Activated CD8-positive, alpha-beta memory T cell treated with anti-CD3 and anti-CD28 coated beads for 1 hour (primary cell): ENCODE measurements at places on chromosomes 13 and 19.

DNA sequence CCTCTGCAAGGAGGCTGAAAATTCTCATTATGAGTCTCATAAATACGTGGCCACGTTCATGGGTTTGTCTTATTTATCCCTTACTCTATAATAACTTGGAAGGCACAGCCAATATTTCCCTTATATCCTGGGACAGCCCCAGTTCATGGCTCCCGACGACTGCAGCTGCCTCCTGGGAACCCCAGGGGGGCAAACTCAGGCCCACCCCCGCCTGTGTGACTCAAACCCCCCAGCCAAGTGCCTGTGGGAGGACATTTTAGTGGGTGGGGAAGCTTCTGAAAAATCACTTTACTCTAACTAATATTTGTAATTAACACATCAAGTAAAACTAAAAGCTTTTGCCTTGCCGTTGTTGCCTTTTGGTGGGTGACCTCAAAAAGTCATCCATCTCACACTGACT, 14.3 kb downstream of the RASA3 start:
- DNase-seq, result no peak

- no peak for DNase-seq
Observed at GRCh38 chr19:40193587-40193849, 2.3 kb downstream of the MAP3K10 start.

DNA sequence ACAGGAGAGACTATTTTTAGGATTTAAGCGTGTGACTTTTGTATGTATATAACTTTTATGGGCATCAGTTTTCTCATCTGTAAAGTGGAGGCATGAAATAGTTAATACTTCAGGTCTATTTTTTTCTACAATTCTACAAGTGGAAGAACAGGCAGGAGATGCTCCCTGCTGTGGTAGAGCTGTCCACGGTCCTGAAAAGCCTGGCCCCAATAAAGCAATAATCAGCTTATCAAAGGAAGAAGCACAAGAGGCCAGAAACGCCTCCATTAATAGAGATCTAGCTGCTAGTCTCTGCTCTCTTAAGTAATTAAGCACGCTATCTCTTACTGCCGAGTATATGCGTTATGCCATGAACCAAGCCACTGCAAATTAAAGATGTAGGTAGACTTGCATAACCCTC, 28.0 kb upstream of the WASF3 start:
- no peak for DNase-seq

- peak; percentile 73 for DNase-seq
Observed at GRCh38 chr19:21141787-21142464, at the start of gene ZNF431. TSS of gene ZNF431 (plus strand) at chr19:21142040. CDS start at chr19:21142184, 144 bp downstream.

DNA sequence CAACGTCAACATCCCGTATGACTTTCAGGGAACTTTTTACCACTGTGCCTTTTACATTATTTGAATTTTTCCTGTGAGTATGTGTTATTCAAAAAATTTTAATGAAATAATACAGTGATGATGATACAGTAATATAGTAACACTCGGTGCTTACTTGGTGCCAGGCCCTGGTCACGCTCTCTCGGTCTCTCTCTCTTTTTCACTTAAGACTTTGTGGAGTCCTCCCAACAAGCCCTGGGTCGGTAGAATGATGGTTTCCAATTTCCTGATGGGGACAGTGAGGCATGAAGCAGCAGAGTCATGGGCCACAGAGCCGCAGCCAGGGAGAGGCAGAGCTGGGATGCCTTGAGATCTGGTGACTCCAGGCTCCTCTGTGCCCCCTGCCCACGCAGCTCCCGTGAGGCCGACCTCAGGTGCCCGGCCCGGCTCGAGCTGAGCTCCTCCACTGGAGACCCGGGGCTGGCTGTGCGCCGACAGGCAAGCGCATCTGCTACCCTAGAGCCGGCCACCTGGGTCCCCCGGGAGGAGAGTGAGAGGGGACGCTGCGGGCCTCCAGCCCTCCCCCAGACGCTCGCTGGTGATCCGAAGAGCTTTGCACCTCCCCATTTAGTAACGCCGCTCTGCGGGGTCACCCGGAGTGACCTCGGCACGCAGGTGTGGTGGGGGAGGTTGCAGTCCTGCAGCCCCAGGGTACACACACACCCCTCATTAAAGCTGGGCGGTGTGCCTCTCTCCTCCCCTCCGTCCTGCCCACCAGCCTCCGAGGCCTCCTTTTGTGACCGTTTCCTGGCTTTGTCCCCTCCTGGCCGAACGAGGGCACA, 4.4 kb upstream of the SBK3 start:
- DNase-seq, result no peak
